ENCODE measurements at places on chromosomes 2 and 18.
A peak's percentile ranks its signal among the peaks of the same experiment; 100 is the strongest.

GRCh38 chr2:85865539-85866164 is 23.1 kb downstream of the ST3GAL5 start:
- no peak for DNase-seq

- DNase-seq, result no peak
Measured at GRCh38 chr18:58196164-58196563, 152.1 kb downstream of the NEDD4L start.

GRCh38 chr2:30678410-30679137 is 128.7 kb downstream of the CAPN13 start:
- DNase-seq, result no peak

DNA sequence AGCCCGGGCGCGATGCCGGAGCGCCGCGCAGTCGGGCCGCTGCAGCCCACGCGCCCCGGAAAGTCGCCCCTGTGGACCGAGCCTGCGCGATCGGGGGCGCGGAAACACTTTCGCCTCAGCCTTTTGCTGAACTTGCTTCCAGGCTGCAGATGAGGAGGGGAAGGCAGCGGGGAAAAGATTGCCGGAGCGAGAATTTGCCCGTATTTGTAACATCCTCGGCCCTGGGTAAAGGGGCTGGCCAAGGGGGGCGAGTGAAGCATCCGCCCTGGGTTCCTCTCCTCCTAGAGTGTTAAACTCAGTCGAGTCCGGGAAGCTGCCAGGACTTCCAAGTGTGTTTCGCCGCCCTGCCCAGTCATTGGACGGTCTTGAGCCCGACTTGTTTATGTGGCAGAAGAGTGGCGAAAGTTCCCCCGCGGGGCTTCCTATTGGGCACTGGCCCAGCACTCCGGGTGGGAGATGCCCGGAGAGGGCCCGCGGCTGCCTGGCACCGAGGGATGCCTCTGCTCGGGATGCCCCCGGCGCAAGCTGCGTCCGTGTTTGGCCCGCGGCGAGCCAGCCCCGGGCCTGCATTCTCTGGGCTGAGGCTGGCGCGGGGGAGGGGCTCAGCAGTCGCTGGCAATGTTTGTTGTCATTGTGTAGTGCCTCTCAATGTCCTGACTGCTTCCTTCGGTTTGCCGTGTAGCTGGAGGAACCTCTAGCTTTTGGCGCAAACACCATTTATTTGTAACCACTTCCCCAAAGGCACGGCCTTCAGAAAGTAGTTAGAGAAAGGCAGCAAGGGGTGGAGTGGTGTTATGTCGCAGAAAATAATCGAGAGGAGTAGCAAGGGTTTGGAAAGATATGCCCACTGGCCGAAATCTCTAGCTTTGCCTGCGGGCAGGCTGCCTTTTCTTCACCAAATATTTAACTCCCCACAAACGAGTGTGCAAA is 1.1 kb downstream of the CYBRD1 start:
- DNase-seq, result peak; percentile 87

DNA sequence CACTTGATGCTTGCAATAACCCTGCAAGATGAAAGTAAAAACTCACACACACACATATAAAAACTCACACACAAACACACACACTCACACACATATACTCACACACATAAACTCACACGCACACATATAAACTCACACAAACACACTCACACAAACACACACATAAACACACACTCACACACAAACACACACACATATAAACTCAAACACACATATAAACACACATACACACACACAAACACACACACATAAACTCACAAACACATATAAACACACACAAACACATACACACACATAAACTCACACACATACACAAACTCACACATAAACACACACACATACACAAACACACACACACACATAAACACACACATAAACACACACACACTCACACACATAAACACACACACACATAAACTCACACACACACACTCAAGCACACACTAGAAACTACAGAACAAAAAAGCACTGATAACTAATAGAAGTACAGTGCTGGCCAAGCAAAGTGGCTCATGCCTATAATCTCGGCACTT is 117.7 kb upstream of the TEKT4 start:
- no peak for DNase-seq

DNA sequence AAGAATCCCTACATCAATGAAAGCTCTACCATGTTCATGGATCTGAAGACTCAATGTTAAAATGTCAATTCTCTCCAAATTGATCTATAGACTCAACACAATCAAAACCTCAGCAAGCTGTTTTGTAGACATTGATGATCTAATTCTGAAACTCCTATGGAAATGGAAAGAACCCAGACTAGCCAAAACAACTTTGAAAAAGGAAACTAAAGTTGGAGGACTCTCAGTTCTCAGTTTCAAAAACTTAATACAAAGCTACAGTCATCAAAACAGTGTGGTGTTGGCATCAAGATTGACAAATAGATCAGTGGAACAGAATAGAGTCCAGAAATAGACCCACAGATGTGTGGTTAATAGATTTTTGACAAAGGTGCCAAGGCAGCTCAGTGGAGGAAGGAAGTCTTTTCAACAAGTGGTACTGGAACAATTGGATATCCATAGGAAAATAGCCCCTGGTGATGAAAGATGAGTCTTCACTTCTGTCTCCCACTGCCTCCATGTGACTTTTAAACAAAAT is 30.4 kb downstream of the LBH start:
- DNase-seq, result no peak

- DNase-seq, result peak; percentile 64
Measured at GRCh38 chr2:108583903-108584520, 49.7 kb downstream of the LIMS1 start.

- no peak for DNase-seq
Measured at GRCh38 chr18:63970809-63971205, 926 bp downstream of the SERPINB8 start.

DNA sequence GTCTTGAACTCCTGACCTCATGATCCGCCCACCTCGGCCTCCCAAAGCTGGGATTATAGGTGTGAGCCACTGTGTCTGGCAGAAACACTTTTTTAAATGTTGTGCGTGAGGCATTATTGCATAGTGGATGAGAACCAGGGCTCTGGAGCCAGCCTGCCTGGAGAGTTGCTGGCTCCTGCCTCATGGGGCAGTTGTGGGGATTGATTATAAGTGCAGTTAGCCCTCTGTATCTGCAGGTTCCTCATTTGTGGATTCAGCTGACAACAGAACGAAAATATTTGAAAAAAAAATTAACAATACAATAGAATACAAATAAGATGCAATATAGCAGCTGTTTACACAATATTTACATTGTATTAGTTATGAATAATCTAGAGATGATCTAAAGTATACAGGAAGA is 129.4 kb upstream of the EML6 start:
- DNase-seq, result no peak

- no peak for DNase-seq
Measured at GRCh38 chr18:12088096-12088495, 5.5 kb upstream of the ANKRD62 start.

DNA sequence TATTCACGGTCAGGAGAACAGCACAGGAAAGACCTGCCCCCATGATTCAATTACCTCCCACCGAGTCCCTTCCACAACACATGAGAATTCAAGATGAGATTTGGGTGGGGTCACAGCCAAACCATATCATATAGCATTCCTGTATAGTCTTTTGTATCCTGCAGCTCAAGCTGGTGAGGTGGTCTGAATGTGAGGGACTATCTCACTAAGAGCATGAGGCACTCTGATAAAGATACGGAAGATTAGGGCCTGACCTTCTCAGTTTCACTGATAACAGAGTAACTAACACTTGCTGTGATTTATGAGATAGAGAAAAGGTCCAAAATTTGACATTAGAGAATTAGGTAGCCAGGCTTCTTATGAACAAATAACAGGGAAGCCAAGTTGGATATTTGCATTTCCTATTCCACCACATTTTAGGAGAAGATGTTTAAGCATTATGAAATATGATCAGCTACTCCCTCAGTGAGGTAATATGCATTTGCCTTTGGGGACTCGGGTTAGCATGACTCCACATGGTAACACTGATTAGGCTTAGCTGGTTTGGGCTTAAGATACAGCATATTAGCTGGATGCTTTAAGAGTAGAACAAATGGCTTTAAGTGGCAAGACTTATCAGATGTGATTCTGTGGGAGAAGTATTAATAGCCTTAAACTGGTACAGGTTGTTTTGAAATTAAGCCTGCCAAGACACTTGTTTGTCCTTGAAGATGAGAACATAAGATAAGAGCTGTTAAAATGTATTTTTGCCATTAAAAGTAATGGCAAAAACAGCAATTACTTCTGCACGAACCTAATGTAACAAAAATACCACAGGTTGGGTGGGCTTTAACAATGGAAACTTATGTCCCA is 106.9 kb upstream of the MSTN start:
- no peak for DNase-seq

DNA sequence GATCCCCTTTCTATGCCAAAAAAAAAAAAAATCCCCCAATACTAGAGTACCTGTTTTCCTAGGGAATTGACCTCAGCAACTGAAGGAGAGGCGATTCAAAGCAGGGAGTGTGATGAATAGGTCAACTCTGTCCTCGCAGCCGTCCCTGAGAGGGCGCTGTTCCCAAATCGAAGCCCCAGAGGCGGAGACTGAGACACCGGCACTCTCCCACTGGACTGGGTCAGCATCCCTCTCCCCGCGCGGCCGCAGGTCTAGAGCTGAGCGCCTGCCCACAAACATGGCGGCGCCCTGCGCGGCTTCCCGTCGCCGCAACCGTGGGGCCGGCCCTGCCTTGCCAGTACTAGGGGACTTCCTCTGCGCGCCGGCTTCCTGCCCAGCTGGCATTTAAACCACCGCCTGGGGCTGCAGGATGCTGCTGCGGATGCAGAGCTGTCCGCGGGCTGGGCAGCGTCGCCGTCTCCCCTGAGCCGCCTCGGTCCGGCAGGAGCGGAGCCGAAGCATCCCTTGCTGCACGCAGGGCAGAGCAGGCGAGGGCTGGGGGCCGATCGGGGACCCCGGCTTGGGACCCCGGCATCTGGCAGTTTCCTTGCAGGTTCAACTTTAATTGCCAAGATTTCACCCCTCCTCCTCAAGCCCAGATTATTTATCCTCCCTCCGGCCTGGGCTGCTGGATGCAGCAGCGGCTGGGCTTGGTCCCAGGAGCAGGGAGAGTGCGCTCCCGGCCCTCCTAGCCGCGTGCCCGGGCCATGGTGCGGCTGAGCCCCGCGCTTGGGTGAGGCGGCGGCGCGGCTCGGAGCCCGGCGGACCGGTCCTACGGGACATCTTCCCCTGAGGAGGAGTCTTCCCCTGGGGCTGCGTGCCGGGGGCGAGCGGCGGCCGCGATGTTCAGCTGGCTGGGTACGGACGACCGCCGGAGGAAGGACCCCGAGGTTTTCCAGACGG is at the start of gene EHD3:
EHD3 (plus strand) TSS at position 412 of the 942 bp plus-strand sequence; CDS start at position 882, 470 bp downstream.
- DNase-seq, result peak; percentile 93

DNA sequence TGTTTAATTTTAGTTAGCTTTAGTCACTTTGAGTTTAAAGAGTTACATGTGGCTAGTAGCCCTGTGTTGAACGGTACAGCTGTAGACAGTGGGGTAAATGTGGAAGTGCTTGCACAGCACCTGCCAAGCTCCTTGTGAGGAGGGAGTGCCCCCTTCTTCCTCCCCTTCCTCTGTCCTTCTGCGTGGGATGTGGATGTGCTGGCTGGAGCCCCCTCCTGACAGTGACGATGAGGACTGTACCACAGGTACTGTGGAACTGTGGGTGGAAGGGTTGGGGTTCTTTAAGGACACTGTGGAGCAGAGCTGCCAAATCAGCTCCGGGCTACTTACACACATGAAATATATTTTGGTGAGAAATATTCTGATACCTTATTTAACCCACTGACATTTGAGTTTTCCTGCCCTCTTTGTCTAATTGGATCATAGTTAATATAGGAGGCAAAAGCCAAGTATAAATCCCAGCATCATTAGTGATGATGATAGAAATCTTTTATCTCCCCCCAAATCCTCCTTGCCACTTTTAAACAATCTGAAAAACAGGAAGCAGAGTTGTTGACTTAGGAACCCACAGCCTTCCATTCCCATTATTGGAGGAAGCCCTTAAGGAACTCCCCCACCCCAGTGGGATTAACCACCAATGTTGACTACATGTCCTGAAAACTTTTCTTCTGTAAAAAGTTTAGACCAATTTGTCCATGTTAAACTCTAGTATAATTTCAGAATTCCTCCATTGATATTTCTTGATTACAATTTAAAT is 181.3 kb downstream of the PTPRM start:
- DNase-seq, result no peak

DNA sequence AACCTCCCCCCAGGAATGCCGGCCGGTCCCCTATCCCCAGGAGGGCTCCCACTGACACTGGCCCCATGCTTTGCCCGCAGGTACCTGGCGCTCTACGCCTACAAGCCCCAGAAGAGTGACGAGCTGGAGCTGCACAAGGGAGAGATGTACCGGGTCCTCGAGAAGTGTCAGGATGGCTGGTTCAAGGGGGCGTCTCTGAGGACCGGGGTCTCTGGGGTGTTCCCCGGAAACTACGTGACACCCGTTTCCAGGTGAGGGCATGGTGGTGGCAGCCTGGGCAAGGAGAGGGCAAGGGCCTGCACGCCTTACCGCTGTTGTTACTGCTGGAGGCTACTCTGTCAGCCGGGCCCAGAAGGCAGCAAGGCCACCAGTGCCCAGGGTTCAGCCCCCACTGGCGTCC is 181.3 kb downstream of the SEPTIN10 start:
- no peak for DNase-seq

DNA sequence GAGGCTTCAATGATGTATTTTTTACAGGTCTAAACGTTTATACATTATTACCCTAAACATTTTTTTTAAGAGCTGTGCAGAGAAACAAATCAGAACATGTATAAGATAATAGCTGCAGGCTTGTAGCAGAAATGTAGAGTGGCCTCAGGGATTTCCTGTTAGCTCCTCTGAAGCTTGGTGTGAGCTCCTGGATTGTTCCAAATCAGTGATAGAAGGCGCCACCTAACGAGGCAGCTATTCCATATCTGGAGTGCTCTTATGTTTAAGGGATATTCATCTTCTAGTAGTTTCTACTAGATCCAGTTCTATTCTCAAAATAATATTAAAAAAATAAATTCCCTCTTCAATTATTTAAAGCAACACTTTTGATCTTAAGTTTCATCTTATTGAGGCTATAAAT is 93.1 kb downstream of the LRP1B start:
- no peak for DNase-seq

DNA sequence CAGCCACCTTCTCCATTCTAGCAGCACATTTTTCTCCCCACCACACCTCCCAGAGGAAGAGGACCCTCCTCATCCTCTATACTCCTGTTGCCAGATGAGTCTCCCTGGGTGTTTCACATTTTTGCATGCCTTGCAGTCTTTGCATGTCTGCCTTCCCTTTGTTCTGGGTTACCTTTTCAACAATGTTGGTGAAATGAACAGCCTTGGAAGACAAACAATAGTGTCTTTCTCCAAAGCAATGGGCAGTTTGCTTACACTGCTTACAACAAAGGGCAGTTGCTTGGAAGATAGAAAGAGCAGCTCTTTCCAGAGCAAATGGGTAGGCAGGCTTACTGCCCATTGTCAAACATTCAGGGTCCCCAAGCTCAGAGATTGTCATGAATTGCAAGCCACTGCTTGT is 14.5 kb upstream of the SEH1L start:
- no peak for DNase-seq

DNA sequence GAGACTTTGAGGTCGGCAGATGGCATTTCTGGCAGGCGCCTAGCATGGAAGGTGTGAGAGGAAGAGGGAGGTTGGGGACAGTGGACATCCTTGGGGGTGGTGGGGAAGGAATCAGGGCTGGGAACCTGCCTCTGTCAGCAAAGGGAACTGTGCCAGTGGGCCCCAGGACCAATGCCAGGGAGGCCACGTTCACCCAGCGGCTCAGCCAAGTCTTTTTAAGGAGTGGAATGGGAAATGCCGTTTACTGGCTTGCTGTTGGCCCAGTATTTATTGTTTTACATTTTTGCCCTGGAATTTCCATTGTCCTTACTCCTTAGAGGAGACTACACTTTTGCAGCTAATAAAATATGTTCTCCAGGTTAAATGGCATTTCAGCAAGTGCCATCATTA is 135.2 kb downstream of the MCFD2 start:
- DNase-seq, result no peak
